Muscle of leg (tissue), 16 donors: ENCODE measurements at places on chromosomes 1 and 21.
A peak's percentile ranks its signal among the peaks of the same experiment; 100 is the strongest.

- DNase-seq, result no peak
Measured at GRCh38 chr21:18917622-18918021, 514.0 kb upstream of the TMPRSS15 start.

DNA sequence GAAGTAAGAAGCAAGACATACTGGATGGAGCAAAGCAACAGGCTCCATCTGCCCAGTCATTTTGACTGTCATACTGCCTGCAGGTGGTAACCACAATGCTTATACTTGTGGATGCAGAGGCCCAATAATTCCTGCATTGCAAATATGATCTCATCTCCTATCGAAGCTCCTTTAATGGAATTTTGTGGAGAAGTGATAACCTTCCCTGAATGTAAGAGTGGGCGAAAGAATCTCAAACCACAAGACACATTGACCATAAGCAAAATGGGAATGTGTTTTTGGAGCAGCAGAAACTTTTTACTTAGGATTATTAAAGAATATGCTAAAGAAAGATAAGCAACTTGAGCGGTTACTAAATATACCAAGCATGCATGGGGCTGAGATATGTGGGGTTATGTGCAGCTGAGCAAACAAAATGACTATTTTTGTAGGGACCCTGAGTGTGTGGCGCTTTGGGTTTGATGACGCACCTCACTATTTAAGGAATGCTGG is 77.4 kb upstream of the BACH1 start:
- DNase-seq, result no peak

DNA sequence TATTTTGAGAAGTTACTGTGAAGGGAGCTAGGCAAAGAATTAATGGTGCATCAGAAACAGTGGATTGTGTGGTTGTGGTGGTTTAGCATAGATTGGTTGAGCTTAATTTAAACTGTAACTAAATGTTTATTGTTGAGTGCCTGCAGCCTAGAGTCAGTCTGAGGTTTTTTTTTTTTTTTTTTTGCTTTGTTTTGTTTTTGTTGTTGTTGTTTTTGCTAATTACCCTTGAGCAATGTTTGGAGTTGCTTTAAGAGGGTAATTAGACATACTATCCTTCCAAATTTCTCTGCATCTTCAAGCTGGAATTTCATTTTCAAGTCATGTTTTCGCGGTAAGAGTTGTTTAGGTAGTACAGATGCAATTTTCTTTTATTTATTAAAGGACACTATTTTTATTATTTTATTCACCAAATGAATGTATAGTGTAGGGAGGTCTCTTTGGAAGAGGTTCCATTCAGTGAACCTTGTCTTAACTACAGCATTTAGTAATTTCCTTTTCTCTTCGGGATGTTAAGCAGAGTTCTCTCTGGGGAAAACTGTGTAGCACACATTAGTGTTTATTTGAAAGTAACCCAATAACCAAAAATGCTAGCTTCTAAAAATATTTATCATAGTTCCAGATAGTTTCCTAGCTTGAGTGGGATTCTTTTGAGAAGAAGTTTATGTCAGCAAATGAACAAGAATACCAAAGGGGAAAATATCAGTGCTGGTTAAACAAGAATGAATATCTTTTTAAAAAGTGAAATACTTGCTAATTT is 82.3 kb downstream of the CLIC4 start:
- peak; percentile 22 for DNase-seq

DNA sequence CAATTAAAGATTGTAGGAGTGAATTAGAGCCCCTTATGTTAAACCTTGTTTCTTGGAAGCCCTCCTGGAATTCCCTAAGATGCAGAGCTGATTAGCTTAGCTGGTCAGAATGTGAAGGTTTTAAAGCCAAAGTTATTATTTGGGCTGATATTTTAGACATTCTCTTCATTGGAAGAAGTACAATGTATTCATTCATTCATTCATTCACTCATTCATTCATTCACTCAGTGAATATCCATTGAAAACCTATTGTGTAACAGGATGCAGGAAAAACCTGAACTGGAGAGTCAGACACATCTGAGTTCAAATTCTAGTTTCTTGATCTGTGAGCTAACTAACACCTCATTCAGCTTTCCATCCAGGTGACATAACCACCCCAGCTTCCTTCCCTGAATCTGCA is 29.7 kb downstream of the DDR2 start:
- DNase-seq, result no peak

DNA sequence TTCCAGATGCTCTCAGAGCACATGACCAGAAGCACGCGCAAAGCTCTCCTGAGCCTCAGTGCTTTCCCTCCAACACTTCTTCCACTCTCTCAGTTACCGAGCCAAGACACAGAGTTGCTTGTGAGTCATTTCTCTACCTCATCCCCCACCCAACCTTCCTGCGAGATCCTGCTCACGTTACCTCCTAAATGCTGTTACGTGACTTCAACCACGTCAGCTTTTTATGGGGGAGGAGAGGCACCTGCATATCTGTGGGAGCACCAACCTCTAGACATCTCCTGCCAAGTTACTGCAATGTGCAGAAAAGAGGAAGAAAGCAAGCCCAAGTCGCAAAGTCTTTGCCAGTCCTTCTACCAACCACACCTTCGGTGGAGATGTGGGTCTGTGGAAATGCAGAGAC is 27.2 kb upstream of the ERG start:
- DNase-seq, result peak; percentile 34

DNA sequence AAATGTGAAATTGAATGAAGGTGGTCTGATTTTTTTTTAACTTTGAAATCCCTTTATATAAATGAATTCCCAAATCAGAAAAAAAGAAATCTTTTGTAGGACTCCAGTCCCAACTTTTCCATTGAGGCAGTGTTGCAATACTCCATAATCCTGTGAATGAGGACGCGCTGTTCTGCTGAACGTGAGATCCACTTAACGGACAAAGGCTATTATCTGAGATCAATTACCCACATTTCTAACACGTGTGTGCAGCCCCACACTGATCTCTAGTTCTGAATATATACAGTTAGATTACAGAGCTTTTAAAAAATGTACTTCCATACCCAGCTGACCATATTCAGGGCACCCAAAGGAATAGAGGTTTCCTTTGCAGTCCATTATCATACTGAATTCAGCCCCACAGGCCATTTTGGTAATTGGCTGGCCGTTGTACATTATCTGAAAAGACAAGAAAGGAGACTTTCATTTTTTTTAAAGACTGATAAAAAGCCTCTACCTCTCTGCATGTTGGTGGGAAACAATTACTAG is 19.0 kb downstream of the RCC2 start:
- DNase-seq, result no peak

- no peak for DNase-seq
Measured at GRCh38 chr1:34037109-34037508, 127.9 kb downstream of the CSMD2 start.

DNA sequence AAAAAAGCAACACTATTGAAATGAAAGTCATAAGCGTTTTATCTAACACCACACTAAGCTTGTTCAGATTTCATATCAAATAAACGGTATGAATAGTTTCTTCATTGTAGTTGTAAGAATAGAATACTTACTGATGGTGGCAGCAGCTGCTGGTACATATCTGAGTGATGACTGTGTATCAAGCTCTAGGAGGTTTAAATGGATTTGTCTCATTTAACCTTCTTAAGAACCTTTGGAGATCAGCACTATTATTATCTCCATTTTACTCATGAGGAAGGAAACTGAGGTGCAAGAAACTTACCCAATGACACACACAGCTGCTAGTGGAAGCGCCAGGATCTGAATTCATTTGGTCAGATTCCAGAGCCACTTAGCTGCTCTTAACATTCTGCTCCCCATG is 104.0 kb downstream of the EIF4G3 start:
- no peak for DNase-seq

- DNase-seq, result no peak
Measured at GRCh38 chr1:197920414-197921117, 3.4 kb downstream of the LHX9 start.

DNA sequence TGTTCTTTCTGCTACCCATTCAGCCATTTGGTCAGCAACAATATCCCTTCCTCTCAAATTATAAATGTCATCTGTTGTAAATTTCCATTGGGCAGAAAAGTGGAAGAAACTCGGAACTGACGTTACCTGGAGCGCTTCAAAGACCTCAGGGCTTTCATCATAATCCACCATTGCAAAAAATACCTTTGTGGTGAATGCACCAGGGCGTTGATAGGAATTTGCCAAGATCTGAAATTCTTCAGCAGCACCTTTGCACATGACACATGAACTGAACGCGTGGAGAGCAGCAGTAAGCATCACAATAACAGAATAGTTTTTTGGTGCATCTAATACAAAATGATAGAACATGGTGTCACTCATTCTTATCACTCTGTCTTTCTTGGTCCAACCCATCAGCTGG is 3.1 kb upstream of the TEKT2 start:
- DNase-seq, result no peak
